ENCODE measurements at places on chromosomes 2 and 18.

DNA sequence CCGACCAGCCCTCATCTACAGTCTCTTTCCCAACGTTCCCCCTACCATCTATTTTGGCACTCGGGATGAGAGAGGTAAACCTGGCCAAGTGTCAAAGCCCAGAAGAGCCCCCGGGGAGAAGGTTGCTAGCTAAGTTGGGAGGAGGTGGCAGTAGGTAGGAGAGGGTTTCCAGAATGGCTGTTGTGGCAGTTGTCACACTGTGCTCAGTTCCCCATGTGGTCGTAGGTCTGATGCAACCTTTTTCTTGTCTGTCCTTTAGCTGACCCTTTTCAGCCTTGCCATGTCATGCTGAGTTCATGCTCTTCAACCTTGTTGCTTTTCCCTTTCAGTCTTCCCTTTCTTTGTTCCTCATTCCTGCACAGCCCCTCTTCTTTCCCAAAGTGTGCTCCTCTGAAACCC, 34.5 kb downstream of the TTLL4 start:
- DNase-seq = no peak

GRCh38 chr2:202749477-202749876, 114.7 kb downstream of the FAM117B start:
- DNase-seq = no peak

GRCh38 chr2:48247206-48247605, 282.7 kb upstream of the STON1 start:
- DNase-seq = no peak

DNA sequence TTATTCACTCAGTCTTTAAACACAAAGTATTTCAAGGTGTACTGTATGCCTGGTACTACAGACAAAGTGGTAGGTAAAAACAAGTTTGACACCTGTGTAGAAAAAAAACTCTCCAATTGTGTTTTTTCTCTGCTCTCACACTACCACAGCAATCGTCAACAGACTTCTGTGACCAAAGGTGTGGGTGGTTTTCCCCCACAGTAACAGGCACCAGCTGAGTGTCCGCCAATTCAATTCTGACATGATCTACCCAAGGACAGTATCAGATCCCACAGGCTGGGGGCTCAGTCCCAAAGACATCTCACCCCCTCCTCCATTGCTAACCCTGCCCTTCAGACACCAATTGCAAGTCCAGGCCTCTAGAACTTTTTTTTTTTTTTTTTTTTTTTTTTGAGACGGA, 71.2 kb downstream of the CD226 start:
- DNase-seq = no peak

- DNase-seq = no peak
Observed at GRCh38 chr2:237665713-237666143, 38.3 kb downstream of the LRRFIP1 start.

Measured in memory B cell (primary cell).